Skin of body (tissue), 3 donors: ENCODE measurements at places on chromosomes 1 and 21. TPM values are rescaled to one million over a fixed set of nuclear protein-coding genes. Genes with fewer than 3 reads are reported as not detected.

The LINGO4 gene
- 0.10 TPM for total RNA-seq

The SEC16B gene
- total RNA-seq: 9.6 TPM

The SLFNL1 gene
- total RNA-seq: 0.30 TPM

The GIPC2 gene
- total RNA-seq: 2.3 TPM

The AQP10 gene
- total RNA-seq: 0.20 TPM

The PGBD5 gene
- total RNA-seq: 2.7 TPM

- DNase-seq: no peak
These were observed 79.2 kb downstream of the MAN1C1 start for GRCh38 chr1:25695771-25696311.

- no peak for DNase-seq
These were observed 24.6 kb upstream of the ADARB1 start for GRCh38 chr21:45049714-45050344.

GRCh38 chr1:81512252-81513003 lies 288.3 kb upstream of the ADGRL2 start:
- DNase-seq: peak; percentile 11

GRCh38 chr1:153649863-153650235 lies 8.7 kb upstream of the SNAPIN start:
- no peak for DNase-seq

DNA sequence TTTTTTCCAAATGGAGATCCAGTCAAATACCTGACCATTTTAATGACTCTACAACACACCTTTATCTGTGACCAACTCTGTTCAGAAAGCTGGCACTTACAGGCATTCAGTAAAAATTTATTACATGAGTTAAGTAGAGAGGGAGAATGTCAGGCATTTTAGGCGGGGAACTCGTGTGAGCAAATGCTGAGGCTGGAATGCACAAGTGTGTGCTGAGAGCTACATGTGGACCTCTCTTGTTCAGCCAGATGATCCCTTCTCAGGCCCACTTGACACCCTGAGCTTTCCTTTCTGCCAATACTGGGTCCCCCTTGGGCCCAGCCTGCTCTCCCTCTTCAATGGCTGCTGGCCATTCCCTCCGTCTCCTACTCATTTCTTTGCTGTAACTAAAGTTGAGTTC lies 11.7 kb downstream of the PPIH start:
- DNase-seq: no peak

GRCh38 chr1:66003690-66004089 lies 211.0 kb downstream of the PDE4B start:
- no peak for DNase-seq

DNA sequence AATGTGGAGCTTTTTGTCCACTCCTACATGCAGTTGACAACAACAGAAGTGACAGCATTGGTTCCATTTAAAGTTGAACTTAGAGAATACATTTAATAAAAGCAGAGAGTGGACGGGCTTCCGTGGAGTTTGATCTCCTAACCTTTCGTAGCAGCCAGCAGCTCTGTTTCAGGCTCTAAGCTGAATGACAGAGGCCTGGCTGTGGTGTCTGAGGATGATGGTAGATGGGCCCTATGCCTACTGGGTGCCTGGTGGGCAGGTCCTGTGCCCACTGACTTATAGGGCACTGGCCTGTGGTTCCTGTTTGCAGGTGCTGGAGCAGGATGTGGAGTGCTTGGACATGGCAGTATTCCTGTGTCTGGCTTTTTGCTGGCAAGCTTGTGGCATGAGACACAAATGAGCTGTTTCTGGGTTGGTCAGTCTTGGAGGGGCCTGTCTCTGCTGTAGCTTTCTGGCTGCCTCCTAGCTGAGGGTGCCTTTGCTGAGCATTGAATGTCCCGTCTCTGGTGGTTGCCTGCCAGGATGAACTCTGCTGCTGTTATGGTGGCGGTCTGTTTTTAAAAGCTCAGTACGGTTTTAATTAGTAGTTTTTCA lies 54.6 kb downstream of the PRDM2 start:
- DNase-seq: no peak

DNA sequence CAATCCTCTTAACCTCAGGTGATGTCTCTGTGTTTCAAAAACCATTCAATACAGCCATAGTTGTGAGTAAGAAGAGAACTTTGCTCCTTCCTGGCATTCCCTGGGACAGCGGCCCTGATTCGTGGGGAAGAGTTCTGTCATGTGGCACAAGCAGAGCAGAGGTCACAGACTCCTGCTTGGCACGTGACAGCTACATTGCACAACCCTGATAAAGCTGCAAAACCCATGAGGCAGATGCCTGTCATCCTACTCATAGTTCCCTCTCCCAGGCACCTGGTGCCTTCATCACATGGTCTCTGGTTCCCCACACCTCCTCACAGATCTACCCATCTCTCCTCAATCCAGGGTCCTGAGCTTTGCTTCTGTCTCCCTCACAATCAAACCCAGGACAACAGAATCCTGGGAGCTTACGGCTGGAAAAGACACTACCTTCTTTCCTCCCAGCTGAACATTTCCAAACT lies 70.8 kb downstream of the PLPP3 start:
- DNase-seq: no peak

DNA sequence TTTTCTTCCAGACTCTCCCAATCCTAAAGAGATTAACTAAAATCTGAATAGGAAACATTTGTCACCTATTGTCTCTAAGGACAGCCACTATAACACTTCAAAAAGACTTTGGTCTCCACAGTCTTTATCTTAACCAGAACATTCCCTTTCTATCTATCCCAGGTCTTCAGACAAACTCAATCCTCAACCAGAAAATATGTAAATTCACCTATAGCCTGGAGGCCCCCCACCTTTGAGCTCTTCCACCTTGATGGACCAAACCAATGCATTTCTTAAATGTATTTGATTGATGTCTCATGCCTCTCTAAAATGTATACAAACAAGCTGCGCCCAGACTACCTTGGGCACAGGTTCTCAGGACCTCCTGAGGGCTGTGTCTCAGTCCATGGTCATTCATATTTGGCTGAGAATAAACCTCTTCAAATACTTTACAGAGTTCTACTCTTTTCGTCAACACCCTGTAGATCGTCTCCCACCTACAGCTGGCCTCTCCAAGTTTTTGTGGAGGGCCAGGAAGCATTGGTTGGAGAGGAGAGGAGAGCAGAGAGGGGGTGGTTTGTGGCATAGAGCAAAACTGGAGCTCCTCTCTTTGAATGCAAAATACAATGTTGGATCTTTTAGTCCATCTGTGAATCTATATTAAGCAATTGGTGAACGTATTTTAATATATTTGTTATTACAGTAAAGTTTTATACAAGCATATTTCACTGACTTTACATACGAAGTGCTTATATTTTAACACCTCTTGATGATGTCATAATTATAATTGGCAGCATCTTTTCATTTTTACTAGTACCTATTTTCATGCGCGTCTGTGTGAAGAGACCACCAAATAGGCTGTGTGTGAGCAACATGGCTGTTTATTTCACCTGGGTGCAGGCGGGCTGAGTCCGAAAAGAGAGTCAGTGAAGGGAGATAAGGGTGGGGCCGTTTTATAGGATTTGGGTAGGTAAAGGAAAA lies 230.7 kb upstream of the DUSP10 start:
- DNase-seq: no peak

DNA sequence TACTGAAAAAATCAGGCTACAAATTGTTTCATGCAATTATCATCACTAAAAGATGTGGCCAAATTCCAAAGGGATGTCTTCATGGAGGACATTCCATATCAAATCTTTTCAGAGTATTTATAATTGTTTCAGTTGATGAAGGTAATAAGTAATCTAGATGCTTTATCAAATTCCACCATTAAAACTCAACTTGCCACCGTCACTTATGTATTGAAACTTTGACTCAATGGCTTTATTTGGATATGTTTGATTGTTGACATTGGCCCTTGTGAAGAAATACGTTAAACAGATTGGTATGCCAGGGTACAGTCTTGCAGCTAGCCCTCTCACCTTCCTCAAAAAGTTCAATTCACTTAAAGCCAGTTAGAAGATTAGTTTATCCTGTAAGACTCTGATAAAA lies 32.2 kb upstream of the PALMD start:
- DNase-seq: no peak

DNA sequence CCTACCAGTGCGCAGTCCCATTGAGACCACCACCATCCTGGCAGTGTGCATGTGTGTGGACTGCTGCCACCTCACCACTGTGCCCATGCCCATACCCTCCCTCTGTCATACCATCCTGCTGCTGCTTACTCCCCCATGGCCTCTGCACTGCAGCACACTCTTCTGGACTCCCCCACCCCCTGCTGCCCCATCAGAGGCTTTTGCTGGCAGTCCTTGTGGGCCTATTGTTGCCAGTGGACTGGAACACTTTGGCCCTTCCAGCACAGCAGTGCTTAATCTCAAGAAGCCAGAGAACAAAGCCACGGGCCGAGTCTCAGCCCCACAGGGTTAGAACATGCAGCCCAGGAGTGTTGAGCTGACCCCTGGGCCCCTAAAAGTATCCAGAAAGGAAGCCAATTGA lies 41.9 kb upstream of the IVNS1ABP start:
- DNase-seq: no peak
